ENCODE measurements at places on chromosomes 3 and 15.

DNA sequence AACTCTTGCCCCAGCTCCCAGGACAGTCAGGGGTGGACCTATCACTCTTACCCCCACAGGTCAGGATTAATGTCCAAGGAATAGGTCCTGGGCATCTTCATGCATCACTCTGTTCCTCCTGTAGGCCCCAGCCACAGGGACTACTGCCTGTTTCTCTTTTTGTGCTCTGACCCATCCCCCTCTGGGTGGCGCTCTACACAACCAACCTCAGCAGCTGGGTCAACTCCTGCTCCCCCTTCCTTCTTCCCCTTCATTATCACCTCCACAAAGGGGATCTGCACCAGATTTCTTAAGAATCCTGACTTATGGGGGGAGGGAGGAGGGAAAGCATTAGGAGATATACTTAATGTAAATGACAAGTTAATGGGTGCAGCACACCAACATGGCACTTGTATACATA lies 12.2 kb upstream of the TRANK1 start:
- DNase-seq: no peak

DNA sequence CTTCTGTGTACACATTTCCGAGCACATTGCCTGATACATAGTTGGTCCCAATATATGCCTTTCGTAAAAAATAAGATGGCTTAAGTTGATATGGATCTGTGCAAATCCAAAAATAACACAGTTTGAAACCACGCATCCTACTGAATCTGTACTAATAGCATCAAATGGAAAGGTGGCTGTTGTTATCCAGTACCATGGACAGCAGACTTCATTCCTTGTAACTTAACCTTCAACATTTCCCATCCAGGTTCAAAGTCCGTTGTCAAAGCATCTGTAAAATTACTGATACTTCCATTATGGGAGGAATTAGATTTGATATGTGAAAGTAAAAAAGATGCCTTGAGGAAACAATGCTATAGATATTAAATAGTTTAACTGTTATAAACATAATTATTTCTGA lies 65.5 kb upstream of the C3orf49 start:
- no peak for DNase-seq

- no peak for DNase-seq
Measured at GRCh38 chr3:7630925-7631324, 770.0 kb downstream of the GRM7 start.

DNA sequence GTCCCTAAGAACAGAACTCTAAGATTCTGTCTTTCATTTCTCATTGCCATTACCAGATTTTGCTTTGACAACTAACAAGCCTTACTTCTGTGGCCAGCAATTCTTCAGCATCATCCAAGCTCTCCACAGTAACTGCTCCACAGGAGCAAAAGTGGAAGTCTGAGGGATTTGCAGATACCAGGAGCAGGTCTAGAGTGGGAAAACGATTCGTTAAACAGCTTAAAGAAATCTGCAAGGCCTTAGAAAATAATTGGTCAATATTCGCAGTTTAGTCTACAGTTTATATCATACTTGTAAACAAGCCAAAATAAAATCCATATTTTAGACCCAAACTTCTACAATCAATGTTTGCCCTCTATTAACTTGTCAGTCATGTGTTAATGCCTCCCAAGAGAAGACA lies 24.1 kb downstream of the MYH15 start:
- no peak for DNase-seq

- DNase-seq: no peak
Measured at GRCh38 chr3:47047673-47048072, 68.2 kb downstream of the NBEAL2 start.

DNA sequence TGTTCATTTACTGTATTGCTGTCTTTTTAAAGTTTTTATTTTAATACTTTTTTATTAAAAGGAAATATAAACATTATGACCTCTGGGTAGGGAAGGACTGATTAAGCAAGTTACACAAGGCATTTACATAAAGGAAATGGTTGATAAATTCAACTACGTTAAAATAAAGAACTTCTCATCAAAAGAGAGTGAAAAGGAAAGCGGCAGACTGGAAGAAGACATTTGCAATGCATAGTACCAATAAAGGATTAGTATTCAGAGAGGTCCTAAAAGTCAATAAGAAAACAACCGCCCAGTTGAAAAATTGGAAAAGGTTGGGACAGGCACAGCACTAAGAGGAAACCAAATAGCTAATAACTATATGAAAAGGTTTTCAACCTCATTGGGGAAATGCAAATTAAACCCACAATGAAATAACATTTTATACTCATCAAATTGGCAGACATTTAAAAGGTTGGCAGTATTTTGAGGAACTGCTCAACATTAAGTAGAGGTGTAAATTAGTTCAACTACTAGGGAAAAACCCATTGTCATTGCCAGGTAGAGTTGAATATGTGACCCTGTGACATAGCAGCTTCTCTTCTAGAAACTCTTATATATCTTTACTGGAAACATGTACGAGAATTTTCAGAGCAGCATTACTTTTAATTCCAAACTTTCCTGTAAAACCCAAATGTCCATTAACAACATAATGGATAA lies 9.5 kb downstream of the PDE8A start:
- no peak for DNase-seq

Measured in NCI-H748 treated with DMSO at 0.1 percent for 48 hours (cell line).